Right atrium auricular region (tissue), 2 donors: ENCODE measurements at places on chromosomes 11 and 22.

- no peak overlapping the region for H3K4me3 ChIP-seq
- H3K27me3 ChIP-seq: no peaks in the 10 kb centered on the region
- H3K36me3 ChIP-seq: no peaks in the 10 kb centered on the region
- H3K27ac ChIP-seq: no peak overlapping the region
- no peaks in the 10 kb centered on the region for H3K4me1 ChIP-seq
Measured at GRCh38 chr11:8286886-8287285, 23.2 kb upstream of the LMO1 start.

DNA sequence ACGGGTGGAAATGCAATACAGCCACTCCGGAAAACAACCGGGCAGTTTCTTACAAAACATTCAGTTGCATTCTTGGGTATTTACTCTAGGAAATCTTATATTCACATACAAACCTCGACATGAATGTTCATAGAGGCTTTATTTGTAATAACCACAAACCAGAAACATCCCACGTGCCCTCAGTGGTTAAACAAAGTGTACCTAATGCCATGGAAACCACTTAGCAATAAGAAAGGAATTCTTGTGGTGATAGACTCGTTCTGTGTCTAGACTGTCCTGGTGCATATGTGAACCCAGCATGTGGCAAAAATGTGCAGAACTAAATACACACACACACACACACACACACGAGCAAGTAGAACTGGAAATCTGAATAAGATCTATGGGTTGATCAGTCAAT, 1073.3 kb downstream of the TBC1D22A start:
- no peak overlapping the region for H3K4me3 ChIP-seq
- H3K36me3 ChIP-seq: no peaks in the 10 kb centered on the region
- H3K27ac ChIP-seq: no peak overlapping the region

GRCh38 chr22:44454113-44454769, 43.8 kb downstream of the RTL6 start:
- H3K27me3 ChIP-seq: no peaks in the 10 kb centered on the region
- H3K36me3 ChIP-seq: no peaks in the 10 kb centered on the region
- no peak overlapping the region for H3K27ac ChIP-seq
- DNase-seq: peak; percentile 11
- H3K4me3 ChIP-seq: no peak overlapping the region

GRCh38 chr22:25572708-25573171, 8.3 kb downstream of the GRK3 start:
- no peak for DNase-seq
- H3K27ac ChIP-seq: no peak overlapping the region
- H3K4me1 ChIP-seq: no peaks in the 10 kb centered on the region
- no peak overlapping the region for H3K4me3 ChIP-seq
- no peaks in the 10 kb centered on the region for H3K27me3 ChIP-seq

GRCh38 chr22:31937341-31937740, 7.0 kb upstream of the YWHAH start:
- no peaks in the 10 kb centered on the region for H3K4me1 ChIP-seq
- no peak for DNase-seq
- H3K27ac ChIP-seq: no peak overlapping the region
- no peaks in the 10 kb centered on the region for H3K27me3 ChIP-seq
- no peaks in the 10 kb centered on the region for H3K36me3 ChIP-seq
- no peak overlapping the region for H3K4me3 ChIP-seq

DNA sequence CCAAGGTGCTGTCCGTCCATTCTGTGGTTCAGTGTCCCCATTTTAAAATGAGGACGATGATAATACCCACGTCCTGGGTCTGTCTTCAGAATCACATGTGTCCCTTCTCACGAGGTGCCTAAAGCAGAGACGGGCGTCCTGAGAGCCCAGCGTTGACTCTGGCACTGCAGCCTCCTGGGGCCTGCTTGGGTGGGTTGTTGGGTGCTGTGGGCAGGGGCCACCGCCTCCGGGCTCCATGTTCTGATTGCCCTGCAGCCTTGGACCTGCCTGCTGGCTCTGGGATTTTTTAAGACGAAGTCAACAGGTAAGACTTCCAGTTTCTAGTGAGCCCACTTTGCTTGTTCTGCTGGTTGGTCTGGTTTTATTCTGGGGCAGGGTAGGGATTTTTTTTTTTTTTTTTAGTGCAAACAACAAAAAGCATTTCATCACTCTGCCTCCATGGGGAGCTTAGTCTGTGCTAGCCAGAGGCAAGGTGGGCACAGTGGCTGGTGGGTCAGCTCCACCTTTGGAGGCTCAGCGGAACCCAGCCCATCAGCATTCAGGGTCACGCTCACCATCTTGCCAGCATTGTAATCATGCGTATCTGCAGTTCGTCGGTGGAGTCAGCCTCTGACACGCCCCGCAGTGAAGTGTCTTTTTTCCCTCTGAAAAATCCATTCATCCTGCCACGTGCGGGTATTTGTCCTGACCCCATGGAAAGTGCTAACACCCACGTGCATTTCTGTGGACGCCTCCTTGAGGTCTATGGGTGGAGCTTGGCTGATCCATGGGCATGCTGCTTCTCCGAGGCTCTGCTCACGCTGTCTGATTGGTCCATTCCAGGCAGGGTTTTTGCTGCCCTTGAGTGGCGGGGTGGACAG, 28.3 kb downstream of the NADSYN1 start:
- peaks cover 68% of the 10 kb centered on the region for H3K36me3 ChIP-seq
- DNase-seq: no peak
- H3K4me3 ChIP-seq: no peak overlapping the region
- H3K27me3 ChIP-seq: no peaks in the 10 kb centered on the region
- no peaks in the 10 kb centered on the region for H3K4me1 ChIP-seq

- H3K4me1 ChIP-seq: no peaks in the 10 kb centered on the region
- no peaks in the 10 kb centered on the region for H3K36me3 ChIP-seq
- H3K27ac ChIP-seq: no peak overlapping the region
- no peak for DNase-seq
- no peaks in the 10 kb centered on the region for H3K27me3 ChIP-seq
- H3K4me3 ChIP-seq: no peak overlapping the region
Measured at GRCh38 chr11:130206141-130206540, 46.6 kb downstream of the ST14 start.

- H3K36me3 ChIP-seq: no peaks in the 10 kb centered on the region
- no peak overlapping the region for H3K27ac ChIP-seq
- H3K4me1 ChIP-seq: peaks cover 11% of the 10 kb centered on the region
- DNase-seq: no peak
Measured at GRCh38 chr22:36860017-36860416, 789 bp upstream of the NCF4 start.
